NCI-H446 treated with DMSO at 0.1 percent for 48 hours (cell line): ENCODE measurements at places on chromosomes 12 and 14.

DNA sequence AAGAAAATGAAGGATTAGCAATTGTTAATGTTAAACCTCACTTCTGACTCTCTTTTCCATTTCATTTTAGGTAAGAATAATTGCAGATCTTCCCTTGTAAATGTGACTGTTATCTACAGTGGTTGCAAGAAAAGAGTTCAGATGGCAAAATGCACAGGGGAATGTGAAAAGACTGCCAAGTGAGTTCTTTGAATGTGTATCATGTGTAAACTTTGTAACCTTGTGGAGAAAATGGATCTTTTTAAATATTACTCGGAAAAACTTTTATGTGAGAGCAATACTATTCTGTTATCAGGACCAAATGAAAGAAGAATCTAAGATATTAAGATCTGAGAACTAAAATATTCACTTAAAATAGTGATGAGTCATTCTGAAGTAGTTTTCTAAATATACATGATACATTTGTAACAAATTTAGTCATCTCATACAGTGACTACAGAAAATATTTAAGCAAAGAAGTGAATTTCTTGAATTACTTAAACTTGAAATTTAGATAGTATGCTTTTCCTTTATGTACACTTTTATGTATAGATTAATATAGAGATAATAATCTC is 122.5 kb upstream of the CNTN1 start:
- DNase-seq, result no peak

GRCh38 chr14:59306775-59307174 is 118.3 kb downstream of the DAAM1 start:
- no peak for DNase-seq

DNA sequence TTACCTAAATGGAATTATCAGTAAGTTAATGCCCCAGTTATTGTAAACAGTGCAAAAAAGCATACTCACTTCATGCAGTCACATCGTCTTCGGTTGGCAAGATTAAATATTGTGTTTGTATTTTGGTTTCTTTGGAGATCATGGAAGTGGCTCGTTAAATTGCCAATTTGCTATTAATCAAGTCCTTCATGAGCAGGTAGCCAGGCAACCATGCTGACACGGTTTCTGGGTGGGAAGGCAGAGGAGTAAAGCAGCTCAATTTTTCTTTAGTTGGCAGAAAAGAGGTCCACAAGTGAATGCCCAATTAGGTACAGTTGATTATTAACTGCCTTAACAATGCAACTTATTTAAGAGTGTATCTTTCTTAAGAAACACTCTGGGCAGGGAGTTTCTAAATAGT is 43.9 kb downstream of the PPP4R3A start:
- DNase-seq, result no peak

GRCh38 chr12:51519755-51520154 is 71.3 kb upstream of the SCN8A start:
- DNase-seq, result no peak

DNA sequence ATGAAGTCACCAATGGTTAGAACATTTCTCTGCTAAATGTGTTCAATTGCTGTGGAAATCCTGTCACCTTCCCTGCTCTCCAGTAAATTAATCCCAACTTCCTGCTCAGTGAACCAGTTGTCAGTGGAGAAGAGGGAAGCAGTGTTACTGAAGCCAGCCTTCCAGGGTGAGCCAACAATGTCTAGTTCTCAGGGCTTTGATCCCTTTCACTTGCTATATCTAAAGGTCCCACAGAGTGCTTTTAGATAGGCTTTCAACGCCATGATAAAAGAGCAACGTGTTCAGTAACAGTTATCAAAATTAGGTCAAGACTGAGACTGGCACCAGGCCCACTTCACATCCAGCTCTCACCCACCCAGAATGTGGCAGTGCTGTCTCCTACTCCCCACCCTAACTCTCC is 139.7 kb downstream of the KCNH5 start:
- no peak for DNase-seq

GRCh38 chr12:51275088-51275487 is 4.9 kb upstream of the SMAGP start:
- no peak for DNase-seq

DNA sequence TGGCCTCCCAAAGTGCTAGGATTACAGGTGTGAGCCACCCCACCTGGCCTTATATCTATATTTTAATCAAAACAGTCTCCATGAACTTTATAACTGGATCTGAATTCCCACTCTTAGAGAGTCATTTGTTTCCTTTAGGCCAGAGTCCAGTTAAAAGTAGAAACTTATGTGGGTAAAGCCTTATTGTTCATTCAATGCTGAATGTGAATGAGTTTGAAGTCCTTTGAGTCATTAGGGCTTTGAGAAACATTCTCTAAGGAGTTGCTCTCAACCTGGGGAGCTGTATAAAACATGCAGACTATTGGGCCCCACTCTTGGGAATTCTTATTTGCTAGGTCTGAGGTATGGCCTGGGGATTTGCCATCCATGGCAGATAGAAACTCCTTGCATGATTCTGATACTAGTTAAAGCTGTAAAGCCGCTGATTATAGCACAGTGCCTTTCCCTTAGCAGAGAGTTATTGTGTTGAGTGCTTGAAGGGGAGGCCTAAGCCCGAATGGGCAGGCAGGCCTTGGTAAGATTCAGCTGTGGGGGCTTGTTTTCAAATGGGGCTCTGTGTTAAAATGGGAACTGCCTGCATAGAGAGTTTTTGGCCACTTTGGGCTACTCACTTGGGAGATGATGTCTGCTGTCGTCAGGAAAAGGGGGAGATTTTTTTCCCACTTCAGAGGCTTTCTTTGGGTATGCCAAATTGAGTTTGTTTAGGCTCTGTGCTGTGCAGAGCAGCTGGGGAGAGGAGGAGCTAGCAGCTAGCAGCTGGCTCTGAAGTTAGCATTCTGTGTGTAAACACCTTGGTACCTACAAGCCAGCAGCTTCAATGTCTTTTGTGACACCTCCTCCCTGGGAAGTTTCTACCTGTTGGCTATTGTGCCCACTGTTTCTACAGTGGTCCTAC is 117.5 kb downstream of the DACT1 start:
- no peak for DNase-seq

DNA sequence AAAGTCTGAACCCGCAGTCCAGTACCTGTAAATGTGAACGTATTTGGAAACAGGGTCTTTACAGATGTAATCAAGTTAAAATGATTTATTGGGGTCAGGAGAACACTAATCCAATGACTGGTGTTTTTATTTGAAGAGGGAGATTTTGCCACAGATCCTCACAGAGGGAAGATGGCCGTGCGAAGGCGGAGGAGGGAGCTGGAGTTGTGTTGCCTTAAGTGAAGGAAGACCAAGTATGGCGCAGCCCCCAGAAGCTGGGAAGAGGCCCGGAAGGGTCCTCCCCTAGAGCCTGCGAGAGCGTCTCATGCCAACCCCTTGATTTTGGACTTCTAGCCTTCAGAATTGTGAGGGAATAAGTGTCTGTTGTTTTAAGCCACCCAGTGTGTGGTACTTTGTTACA is 102.8 kb upstream of the NUDT4 start:
- DNase-seq, result no peak

GRCh38 chr12:61991661-61992060 is 268.5 kb upstream of the USP15 start:
- DNase-seq, result no peak

- DNase-seq, result no peak
Measured at GRCh38 chr12:116968986-116969385, 58.2 kb downstream of the FBXW8 start.
